ENCODE measurements at places on chromosomes 6 and 20.

DNA sequence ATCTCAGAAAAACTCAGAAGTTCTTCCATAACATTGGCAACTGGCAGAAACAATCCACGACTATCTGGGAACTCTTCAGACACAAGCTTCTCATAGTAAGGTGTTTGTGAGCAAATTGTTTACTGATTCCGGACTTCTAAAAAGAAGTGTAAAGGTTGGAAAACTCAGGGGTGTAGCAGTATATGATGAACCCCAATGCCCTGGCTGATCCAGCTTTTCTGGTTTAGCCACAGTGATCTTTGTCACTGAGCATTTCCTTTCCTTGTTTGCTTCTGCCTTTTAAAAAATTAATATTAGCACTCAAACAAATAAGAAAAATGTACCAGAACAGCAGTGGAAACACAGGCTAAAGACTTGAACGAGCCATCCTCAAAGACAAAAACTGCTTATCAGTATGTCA lies 4.9 kb downstream of the RGS17 start:
- no peak for DNase-seq

- no peak for DNase-seq
These were observed 22.3 kb upstream of the SAYSD1 start for GRCh38 chr6:39137245-39137644.

GRCh38 chr20:2738331-2739041 lies 45.9 kb downstream of the EBF4 start:
- DNase-seq = no peak

DNA sequence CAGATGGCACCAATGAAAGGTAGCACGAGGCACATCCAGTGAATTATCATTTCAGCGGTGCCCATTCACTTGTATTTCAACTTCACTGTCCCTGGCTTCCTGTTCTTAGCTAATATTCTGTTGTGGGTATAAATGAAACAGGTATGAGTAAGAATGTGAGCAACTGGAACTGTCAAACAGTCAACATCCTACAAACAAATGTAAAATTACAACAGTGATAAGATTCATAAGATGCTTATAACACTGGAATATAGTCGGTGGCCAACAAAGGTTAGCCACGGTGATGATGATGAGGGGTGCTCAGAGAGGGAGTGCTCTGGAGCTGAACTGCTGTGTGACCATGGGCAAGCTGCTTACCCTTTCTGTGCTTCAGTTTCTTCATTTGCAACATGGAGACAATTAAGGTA lies 74.9 kb upstream of the TOX2 start:
- no peak for DNase-seq

- no peak for DNase-seq
These were observed 775.8 kb upstream of the FLRT3 start for GRCh38 chr20:15113144-15113773.

DNA sequence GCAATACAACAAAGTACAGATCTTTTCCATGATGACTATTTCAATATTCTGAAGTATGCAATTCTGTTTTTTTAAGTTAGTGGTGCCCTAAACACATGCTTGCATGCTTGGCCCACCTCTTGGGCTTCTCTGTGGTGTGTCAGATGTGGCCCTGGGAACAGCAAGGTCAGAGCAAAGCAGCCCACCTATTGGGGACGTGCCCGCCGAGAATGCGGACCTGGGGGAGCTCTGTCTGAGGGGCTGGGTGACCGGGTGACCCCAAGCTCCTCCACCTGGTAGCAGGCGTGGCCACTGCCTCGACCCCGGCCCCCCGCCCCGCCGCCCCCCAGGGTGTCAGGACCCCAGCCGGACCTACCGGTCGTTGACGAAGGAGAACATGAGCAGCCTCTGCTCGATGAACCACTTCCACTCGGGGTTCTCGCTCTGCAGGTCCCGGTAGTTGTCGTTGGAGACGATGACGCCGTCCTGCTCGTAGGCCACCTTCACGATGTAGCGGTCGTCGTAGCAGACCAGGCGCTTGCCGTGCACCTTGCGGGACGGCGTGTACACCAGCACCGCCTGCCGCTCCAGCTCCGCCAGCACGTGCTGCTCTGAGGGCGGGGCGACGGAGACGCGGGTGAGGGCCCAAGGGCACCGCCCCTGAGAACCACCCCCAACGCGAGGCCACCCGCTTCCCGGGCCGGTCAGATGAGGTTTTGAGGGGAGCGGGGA lies 28.3 kb downstream of the ZC3H12D start:
- DNase-seq = no peak

DNA sequence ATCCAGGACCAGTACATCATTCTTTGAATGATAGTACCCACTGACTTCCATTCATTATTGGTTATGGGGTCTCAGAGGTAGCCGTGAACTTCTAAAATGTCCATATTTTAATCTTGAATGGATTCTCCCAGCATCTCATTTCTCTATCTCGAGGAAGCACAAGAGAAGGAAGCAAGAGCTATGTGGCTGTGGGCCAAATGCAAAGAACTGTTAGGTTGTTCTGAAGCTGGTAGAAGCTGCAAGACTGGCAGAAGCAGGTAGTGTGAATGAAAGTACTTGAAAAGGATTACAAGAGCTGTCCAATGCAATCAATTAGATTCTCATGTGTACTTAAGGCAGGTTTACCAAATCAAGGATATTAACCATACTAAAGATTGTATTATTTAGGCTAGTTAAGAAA lies 1131.8 kb downstream of the GRIK2 start:
- DNase-seq = no peak

DNA sequence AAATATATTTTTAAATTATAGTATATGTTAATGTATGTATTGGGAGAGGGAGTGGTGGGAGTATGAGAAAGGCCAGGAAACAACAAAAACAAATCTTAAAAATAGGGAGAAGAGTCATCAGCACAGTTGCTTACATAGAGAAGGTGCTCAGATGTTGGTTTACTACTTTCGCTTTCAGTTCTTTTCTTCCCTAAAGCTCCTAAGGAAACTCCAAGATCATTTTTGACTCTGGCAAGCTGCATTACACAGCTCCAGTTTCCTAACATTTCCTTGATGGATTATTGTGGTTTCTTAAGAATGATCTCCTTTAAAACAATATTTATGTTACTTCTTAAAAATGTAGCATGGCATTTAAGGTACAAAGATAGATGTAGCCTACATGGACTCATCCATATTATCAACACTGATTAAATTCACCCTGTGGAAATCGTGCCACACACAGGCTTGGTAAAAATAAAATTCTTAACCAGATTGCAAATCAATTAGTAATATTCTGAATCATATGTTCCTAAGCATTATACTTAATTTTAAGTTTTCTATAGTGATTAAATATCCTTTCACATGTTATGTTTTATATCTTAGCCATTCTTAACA lies 118.0 kb upstream of the MAN1A1 start:
- no peak for DNase-seq

DNA sequence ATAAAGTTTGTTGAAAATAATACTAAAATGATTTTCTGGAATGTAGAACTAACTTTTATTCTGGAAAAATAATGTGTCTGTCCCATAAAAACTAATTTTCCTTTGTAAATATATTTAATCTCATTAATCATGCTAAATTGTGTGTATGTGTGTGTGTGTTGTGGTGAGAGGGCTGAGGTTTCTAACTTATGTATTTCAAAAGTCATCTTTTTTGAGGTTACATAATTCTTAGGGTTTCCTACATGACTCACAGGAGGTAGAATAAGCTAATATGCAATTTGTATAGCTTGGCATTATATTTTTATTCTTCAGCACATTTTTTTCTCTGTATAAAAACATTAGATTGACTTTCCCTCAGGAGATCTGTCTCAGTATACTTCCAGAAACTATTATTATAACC lies 64.1 kb upstream of the CLVS2 start:
- DNase-seq = no peak

- DNase-seq = no peak
These were observed 90.7 kb upstream of the ARID1B start for GRCh38 chr6:156686301-156686994.

GRCh38 chr20:57342829-57343228 lies 8.2 kb upstream of the RAE1 start:
- no peak for DNase-seq

DNA sequence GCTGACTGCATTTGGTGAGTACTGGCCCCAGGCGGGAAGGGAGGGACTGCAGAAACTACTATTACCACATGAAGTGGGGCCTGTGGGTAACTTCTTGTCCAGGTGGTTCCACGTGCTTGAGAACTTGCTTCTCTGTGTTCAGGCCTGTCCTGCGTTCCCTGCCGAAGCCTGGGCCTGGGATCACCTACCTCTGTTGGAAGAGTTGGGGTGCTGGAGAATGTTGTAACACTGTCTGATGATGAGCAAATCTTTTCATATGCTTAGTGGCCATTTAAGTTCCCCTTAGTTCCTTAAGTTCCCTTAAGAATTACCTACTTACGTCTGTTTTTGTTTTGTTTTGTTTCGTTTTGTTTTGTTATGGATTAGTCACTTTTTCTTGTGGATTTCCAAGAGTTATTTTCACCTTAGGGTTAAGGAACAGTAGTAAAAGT lies 154.4 kb downstream of the DTNBP1 start:
- DNase-seq = no peak

GRCh38 chr6:97626671-97627441 lies 343.8 kb upstream of the MMS22L start:
- no peak for DNase-seq

GRCh38 chr20:39568109-39568508 lies 606.0 kb downstream of the DHX35 start:
- DNase-seq = no peak

DNA sequence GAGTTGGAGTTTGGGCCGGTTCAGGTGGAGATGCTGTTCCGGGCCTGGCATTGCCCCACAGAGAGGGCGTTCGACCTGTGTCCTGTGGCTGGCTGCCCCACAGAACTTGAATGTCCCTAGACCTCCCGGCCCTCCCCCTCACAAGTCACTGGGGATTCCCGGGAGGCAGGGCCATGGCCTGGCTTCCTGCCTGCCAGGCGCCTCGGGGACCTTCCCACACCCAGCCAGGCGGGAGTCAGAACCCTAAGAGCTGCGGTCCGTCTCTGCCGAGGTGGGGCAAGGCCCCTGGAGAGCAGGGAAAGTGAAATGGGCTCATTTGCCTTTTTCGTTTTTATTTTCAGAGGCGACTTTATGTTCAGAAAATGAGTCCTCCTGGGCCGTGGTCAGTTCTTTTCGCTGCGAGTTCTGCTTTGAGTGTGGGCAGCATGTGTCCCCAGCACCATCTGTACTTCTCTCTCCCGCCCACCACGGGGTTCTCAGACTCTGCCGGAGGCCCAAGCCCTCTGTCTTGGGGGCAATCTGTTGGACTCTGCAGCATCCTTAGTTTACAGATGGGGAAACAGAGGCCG lies 8.5 kb downstream of the RBM38 start:
- DNase-seq = peak; percentile 56

DNA sequence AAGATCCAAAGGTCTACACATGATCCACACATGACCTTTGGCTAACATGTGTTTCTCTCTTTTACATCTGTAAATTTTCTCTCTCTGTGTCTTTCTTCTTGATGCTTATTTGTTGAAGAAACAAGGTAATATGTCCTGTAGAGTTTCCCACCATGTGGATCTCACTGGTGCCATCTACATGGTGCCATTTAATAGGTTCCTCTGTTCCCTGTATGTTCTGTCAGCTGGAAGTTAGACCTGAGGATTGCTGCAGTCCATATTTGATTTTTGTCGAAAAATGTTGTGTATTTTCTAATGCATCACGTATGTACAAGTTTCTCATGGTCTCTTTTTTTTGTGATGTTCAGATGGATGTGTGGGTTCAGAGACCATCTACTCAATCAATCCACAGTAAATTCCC lies 30.0 kb downstream of the FOXA2 start:
- no peak for DNase-seq

- DNase-seq = peak; percentile 14
These were observed 513.7 kb upstream of the SULF2 start for GRCh38 chr20:48298851-48299484.

- no peak for DNase-seq
These were observed 29.7 kb downstream of the PDRG1 start for GRCh38 chr20:31922181-31922580.

- no peak for DNase-seq
These were observed 55.9 kb downstream of the KCNQ5 start for GRCh38 chr6:72677740-72678139.

DNA sequence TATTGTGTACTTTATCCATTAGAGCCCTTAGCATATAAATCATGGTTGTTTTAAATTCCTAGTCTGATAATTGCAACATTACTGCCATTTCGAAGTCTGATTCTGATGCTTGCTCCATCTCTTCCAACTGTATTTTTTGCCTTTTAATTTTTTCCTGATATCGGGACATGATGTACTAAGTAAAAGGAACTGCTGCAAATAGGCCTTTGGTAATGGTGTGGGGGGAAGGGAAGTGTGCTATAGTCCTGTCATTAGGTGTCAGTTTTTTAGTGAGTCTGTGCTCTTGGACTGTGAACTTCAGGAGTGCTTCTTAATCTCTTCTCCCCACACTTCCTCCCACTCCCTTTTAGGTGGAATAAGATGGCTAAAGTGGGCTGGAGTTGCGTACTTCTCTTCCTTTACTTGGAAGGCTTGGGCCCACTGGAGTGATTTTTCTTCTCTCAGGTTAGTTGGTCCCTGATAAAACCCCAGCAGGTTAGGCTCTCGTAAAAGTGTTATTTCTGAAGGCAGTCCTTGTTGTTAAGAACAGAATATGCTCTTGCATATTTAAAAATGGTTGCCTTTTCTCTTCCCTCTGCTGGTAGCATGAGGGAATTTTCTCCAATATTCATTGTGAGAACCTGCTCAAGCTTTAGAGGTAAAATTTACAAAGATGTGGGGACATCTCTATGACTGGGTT lies 18.1 kb downstream of the STXBP5 start:
- DNase-seq = no peak

GRCh38 chr20:24147479-24147878 lies 158.9 kb upstream of the GGTLC1 start:
- no peak for DNase-seq

GRCh38 chr6:89100114-89100513 lies 17.8 kb downstream of the SRSF12 start:
- DNase-seq = no peak

GRCh38 chr20:9576695-9577094 lies 62.3 kb downstream of the LAMP5 start:
- no peak for DNase-seq

GRCh38 chr6:148448369-148449012 lies 105.9 kb downstream of the SASH1 start:
- no peak for DNase-seq

- no peak for DNase-seq
These were observed 95.6 kb downstream of the SCML4 start for GRCh38 chr6:107728564-107728897.

- DNase-seq = no peak
These were observed 43.4 kb downstream of the ZHX3 start for GRCh38 chr20:41274152-41274551.
